Activated T-cell treated with anti-CD3 and anti-CD28 coated beads for 24 hours (primary cell): ENCODE measurements at places on chromosomes 2 and 18.

GRCh38 chr18:59617468-59617932 is 79.7 kb downstream of the CCBE1 start:
- DNase-seq: no peak

GRCh38 chr2:71893646-71894045 is 254.0 kb downstream of the CYP26B1 start:
- DNase-seq: no peak

- DNase-seq: no peak
These were observed 139.3 kb downstream of the ASXL3 start for GRCh38 chr18:33717339-33717738.

- no peak for DNase-seq
These were observed 970.4 kb downstream of the EPHA4 start for GRCh38 chr2:220601674-220602073.

DNA sequence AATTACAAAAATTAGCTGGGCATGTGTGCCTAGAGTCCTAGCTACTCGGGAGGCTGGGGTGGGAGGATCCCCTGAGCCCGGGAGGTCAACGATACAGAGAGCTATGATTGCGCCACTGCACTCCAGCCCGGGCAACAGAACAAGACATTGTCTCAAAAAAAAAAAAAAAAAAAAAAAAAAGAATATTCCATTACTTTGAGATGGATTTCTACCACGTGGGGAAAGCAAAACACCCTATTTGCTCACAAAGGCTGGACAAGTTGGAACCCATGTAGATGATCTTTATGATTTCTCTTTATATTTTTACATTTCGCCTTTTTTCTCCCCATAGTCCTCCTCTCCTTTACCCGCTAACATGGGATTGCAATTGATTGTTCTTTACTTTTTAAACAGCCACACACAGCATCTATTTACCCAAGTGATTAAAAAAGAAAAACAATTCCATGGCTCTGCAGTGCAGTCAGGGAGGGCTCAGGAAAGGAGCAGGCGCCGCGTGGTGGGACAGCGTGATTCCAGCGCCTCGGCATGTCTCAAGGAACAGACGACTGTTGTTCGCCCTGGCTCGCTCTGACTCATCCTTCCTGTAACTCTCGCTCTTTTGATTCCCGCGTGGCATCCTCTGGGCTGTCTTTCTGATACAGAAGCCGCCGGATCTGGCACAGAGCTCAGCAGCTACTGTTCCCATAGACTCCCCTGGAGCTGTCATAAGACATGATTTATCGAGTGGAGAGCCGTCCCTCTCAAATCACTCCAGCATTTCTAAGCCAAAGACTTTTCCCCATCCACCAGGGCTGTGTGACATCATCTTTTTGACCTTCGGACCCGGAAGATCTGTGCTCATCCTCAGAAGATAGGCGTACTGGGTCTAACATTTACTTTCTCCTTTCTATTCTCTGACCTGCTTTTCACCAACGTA is 230.4 kb upstream of the AGAP1 start:
- DNase-seq: no peak

GRCh38 chr2:47741637-47742036 is 41.3 kb upstream of the MSH6 start:
- DNase-seq: no peak

DNA sequence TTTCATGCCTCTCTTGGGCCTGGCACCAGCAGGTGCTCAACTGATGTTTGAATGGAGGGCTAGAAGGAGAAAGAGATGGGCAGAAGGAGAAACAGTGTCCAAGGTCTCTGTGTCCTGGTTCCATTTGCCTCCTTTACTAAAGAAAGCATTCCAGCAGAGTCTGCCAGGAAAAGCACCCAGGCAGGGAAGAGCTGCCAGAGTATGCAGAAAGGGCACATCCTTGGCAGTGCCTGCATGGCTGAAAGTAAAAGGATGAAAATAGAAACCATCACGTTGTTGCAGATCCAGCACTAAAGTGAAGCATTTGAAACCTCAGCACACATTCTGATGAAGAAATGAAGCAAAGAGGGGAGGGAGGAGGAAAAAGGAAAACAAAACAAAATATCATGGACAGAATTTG is 142.2 kb downstream of the ESCO1 start:
- DNase-seq: no peak

- no peak for DNase-seq
These were observed 11.7 kb downstream of the LIMS2 start for GRCh38 chr2:127663566-127664064.

DNA sequence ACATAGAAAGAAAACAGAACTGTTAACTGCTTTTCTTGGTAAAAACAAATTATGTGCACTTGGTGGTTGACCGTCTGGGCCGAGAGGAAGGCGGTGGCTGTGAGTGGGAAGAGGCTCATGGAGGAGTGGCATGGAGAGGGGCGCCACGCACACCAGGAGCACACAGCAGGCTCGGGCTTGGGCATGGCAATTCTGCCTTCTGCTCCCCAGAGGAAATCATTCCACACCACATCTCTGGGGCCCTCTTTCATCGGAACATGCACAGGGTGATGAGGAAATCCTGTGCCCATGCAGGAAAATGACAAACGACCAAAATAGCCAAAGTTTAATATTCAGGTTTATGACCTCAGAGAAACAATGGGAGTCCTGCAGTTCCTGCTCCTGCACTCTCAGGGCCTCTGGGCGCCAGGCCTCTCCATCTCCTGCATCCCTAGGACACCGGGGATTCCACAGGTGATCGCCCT is 26.4 kb downstream of the WDFY1 start:
- DNase-seq: no peak

- no peak for DNase-seq
These were observed 682 bp downstream of the DUSP2 start for GRCh38 chr2:96144481-96145035.

DNA sequence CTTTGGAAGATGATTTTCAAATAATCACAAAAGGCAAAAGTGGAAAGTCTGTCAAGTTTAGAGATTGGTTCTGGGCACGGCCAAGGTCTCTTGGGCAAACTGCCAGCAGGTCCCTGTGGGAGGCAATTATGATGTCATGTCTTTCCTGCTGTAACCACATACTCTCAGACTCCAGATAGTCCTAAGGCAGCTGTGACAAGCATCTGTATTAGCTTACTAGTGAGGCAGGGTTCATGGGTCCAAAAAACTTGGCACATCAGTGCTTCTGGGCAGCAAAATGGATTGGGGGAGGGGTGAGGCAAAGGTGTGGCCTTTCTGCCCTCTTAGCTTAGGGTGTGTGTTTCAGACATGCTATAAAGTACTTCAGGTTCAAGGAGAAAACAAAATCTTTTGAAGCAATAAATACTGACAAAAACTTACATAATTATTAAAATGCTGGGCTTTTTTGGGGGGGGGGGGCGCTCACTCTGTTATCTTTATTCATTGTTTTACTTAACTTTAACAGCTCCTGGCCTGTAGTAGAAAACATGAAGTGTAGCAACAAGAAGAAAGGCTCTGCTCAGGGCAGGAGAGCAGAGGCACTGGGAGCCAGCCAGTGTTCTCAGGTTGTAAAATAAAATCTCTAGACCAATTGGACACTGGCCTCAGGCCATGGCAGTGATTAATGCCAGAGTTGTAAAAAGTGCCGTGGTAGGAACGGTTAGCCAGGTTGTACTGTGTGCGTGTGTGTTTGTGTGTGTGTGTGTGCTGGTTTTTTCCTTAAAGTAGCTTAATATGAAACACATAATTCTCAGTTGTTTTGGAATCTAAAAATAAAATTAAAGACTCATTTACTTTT is 14.3 kb upstream of the TANC1 start:
- DNase-seq: peak; percentile 18

DNA sequence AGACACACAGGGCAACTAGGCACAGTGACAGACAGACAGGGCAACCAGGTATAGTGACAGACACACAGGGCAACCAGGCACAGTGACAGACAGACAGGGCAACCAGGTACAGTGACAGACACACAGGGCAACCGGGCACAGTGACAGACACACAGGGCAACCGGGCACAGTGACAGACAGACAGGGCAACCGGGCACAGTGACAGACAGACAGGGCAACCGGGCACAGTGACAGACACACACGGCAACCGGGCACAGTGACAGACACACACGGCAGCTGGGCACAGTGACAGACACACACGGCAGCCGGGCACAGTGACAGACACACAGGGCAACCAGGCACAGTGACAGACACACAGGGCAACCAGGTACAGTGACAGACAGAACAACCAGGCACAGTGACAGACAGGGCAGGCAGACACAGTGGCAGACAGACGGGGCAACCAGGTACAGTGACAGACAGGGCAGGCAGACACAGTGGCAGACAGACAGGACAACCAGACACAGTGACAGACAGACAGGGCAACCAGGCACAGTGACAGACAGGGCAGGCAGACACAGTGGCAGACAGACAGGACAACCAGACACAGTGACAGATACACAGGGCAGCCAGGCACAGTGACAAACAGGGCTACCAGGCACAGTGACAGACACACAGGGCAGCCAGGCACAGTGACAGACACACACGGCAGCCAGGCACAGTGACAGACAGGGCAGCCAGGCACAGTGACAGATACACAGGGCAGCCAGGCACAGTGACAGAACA is 64.7 kb upstream of the RAB6C start:
- DNase-seq: no peak

GRCh38 chr2:134713606-134714005 is 5.2 kb downstream of the TMEM163 start:
- DNase-seq: no peak

- no peak for DNase-seq
These were observed 254.9 kb downstream of the PIEZO2 start for GRCh38 chr18:10894501-10894900.

- DNase-seq: no peak
These were observed 46.1 kb downstream of the TTC39C start for GRCh38 chr18:24060644-24061043.

DNA sequence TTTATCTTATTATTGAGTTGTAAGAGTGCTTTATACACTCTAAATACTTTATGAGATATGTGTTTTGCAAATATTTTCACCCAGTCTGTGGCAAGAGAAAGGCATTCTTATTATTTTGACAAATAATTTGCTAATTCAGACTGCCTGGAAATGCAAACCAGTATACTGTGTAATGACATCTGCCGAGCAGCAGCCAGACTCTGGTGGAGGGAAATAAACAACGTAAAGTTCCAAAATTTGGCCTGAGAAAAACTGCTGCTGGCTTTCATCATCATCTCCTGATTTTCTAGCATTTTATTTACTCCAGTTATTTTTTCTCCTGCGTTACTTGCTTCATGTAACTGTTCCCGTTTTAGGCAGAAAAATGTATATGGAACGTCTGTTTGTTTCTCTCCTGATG is 161.6 kb downstream of the RNF152 start:
- DNase-seq: no peak

- no peak for DNase-seq
These were observed 100.2 kb downstream of the BCL11A start for GRCh38 chr2:60453301-60453700.

- no peak for DNase-seq
These were observed 11.3 kb downstream of the PIGN start for GRCh38 chr18:62175521-62175920.

DNA sequence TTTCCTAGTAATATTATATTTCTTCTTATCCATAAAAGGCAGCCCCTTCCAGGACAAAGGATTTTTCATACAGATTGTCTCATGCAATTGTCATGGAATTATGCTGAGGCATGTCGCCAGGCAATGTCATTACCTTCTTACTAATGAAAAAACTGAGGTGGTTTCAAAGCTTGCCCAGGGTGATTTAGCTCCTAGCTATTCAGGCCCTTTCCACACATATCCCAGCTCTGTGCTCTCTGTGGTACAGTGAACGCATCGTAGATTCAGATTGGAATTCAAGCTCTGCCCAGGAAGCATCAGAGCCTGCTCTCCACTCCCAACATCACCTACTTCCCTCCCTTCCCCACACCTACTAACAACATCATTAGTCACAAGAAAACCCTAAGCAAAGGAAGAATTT is 60.1 kb downstream of the ATP8B1 start:
- DNase-seq: no peak

DNA sequence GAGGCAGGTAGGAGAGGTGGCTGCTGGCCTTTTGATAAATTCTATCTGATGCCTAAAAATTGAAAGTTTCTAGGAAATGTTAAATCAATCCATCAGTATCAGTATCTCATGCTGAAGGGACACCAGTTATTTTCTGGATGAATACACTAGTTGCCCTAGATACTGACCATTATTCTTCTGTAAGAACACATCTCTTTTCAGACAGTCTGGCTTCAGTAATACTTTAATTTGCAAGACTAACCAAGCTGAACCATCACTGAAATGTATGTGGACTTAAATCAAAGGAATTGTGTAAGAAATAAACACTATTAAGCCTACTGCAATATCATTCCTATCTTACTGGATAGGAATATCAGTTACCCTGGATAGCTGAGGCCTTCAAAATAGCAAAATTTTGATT is 1546.3 kb downstream of the LRP1B start:
- DNase-seq: no peak

DNA sequence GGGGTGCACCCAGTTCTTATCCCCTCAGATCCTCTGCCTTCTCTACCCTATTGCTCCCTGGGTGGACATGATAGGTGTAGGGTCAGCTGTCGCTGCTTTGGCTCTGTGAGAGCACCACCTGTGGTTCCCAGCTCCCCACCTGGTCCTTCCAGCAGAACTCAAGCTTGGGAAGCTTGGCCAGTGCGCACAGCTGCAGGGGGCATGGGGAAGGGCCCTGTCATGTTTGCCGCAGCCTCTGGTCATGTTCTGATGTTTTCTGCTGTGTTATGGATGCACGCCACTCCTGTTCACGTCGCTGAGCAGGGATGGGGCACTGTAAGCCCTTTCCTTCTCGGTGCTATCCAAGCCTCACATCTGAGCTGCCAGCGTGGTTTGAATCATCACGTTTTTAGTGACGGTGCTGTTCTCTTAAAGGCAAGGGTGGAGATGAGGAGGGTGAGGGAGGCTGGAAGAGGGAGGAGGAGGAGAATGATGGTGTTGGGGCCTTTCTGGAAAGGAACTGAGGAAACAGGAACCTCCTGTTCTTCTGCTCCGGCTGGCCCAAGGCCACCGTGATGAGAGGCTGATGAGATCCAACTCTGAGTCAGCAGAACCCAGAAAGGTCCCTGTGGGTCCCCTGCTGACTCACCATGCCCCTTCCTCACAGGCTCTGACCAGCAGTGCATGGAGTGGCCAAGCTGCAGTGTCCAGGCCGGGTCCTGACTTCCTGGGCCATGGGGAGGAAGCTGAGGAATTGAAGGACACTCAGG is 78.0 kb downstream of the LIPG start:
- DNase-seq: no peak

GRCh38 chr18:79819968-79820351 is 22.2 kb downstream of the KCNG2 start:
- DNase-seq: no peak

DNA sequence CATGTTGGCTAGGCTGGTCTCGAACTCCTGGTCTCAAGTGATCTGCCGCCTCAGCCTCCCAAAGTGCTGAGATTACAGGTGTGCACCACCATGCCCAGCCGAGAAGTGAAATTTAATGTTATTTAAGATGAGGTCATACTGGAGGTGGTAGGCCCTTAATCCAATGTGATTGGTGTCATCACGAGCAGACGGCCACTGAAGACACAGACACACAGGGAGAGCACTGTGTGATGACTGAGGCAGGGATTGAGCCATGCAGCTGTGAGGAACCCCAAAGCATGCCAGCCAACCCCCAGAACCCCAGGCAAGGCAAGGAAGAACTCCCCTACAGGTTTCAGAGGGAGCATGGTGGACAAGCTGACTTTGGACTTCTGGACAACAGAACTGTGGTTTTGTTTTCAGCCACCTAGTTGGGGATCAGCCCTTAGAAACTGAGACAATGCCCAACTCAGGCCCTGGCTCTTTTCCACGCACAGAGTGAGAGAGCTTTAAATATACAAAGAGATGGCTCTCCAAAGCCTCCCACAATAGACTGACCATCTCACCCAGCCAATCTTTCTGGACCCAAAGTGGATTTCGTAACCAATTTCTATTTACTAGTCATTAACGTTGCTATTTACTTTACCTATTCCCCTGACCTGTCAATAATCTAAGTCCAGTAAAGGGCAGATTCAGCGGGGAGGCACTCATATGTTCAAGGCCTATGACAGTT is 34.2 kb downstream of the TBC1D8 start:
- no peak for DNase-seq
